ENCODE measurements at places on chromosomes 5 and 9. TPM values are rescaled to one million over a fixed set of nuclear protein-coding genes. Genes with fewer than 3 reads are reported as not detected.

- no peak for DNase-seq
- H3K4me3 ChIP-seq, result no peak overlapping the region
- H3K27me3 ChIP-seq, result no peaks in the 10 kb centered on the region
- no peaks in the 10 kb centered on the region for H3K36me3 ChIP-seq
Measured at GRCh38 chr9:75880618-75881017, 9.9 kb upstream of the PCSK5 start.

- no peaks in the 10 kb centered on the region for H3K4me1 ChIP-seq
- no peak overlapping the region for H3K27ac ChIP-seq
- DNase-seq, result no peak
- no peaks in the 10 kb centered on the region for H3K27me3 ChIP-seq
- no peak overlapping the region for H3K4me3 ChIP-seq
Measured at GRCh38 chr9:68927165-68927564, 86.7 kb downstream of the PRKACG start.

SCGB3A2 gene
- not detected for total RNA-seq

RASEF gene
- 10.8 TPM for total RNA-seq

GRCh38 chr9:135865531-135865930 is 41.8 kb downstream of the CAMSAP1 start:
- no peaks in the 10 kb centered on the region for H3K4me1 ChIP-seq
- no peak overlapping the region for H3K27ac ChIP-seq
- no peak for DNase-seq
- H3K4me3 ChIP-seq, result no peak overlapping the region

- H3K27me3 ChIP-seq, result no peaks in the 10 kb centered on the region
- H3K4me3 ChIP-seq, result no peak overlapping the region
- H3K4me1 ChIP-seq, result peaks cover 13% of the 10 kb centered on the region
Measured at GRCh38 chr5:1670351-1670750, 129.3 kb downstream of the MRPL36 start.

- no peaks in the 10 kb centered on the region for H3K4me1 ChIP-seq
- H3K4me3 ChIP-seq, result no peak overlapping the region
- no peak overlapping the region for H3K27ac ChIP-seq
Measured at GRCh38 chr9:22169243-22169642, 160.1 kb upstream of the CDKN2B start.

DNA sequence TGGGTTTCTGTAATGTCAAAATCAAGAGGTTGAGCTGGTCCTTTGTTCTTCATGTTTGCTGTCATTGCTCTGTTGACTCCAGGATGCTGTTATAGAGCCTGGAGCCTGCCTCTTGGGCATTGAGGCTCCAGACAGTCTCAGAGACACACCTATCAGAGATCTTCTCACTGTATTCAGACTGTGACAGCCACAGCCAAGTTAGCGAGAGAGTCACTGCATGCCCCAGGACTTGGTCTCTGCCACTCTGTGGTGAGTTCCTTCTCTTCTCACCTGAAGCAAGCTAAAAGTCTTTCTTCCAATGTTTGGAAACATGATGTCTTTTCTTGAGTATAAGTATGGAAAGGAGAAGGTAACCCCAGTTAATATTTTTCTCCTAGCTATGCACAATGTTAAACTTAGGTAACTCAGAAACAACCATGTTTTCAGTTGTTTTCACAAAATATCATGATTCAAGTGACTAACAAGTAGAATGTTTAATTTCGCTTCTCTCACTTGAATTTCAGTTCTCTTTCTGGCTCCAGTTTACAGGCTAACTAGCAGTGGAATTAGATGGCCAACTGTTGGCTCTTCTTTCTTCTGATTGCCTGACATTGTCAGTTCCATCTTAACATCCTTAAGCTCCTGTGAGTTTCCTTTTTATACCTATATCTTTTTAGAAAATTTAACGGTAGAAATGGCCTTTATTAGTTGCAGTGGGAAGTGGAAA is 20.6 kb upstream of the ZFYVE16 start:
- H3K4me3 ChIP-seq, result no peak overlapping the region
- no peaks in the 10 kb centered on the region for H3K36me3 ChIP-seq
- DNase-seq, result no peak
- H3K4me1 ChIP-seq, result no peaks in the 10 kb centered on the region

DNA sequence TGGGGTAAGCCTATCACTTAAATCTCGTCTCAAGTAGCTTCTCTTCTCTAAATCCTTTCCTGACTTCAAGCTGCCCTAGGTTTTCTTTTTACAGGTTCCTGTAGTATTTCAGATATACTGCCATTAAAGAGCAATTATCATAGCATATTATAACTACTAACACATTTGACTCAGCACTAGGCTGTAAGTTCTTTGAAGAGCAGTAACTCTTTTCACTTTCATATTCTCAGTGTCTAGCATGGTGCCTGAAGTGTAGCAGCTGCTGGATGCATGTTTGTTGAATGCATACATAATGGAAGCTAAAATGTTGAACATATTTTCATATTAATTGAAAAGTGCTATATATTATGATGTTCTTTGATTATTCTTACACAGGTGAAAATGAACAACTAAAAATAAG is 22.5 kb downstream of the CCDC152 start:
- H3K27me3 ChIP-seq, result no peaks in the 10 kb centered on the region
- H3K36me3 ChIP-seq, result no peaks in the 10 kb centered on the region
- H3K27ac ChIP-seq, result no peak overlapping the region
- H3K4me3 ChIP-seq, result no peak overlapping the region

NUTM2G gene
- total RNA-seq, result 2.6 TPM

- H3K27ac ChIP-seq, result no peak overlapping the region
- no peaks in the 10 kb centered on the region for H3K4me1 ChIP-seq
- H3K27me3 ChIP-seq, result no peaks in the 10 kb centered on the region
- H3K4me3 ChIP-seq, result no peak overlapping the region
- DNase-seq, result no peak
Measured at GRCh38 chr9:27925815-27926214, 352.5 kb upstream of the C9orf72 start.
